ENCODE measurements at places on chromosomes 6 and 20.

DNA sequence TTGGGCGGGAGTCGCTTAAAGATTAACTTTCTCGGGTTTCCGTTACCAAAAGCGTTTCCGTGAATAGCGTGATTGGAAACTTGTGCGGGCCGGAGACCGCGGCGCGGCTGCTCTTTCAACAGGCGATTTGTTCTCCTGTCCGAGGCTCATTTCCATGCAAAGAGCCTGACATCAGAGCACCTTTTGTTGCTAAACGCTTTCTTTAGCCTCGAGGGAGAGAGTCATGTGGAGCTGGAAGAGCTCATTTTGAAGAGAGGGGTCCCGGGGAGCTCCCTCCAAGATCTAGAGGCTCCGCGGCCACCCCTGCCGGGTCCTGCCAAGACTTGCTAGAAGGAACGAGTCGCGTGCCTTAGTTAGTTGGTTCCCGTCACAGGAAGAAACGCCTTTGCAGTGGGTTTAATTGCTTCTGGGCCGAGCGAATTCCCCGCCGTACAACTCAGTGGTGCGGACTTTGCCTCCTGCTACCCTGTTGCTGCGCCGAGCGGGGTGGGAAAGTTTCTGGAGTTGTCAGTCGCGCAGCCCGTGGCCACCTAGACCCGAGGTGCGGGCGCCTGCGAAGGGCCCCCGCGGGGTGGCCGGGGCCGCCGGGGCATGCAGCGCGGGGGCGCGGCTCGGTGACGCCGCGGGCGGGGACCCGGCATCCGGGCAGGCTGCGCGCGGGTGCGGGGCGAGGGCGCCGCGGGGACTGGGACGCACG, at the start of gene SASH1:
TSS of gene SASH1 (plus strand) at position 489 of the 697 bp plus-strand sequence. CDS start 230 bp downstream, outside the sequence.
- peak; percentile 33 for DNase-seq

- no peak for DNase-seq
Measured at GRCh38 chr6:96202571-96202970, 186.8 kb downstream of the FUT9 start.

- no peak for DNase-seq
Measured at GRCh38 chr20:17479063-17479657, 52.0 kb downstream of the BFSP1 start.

GRCh38 chr20:63979557-63980316, at the start of gene SAMD10:
SAMD10 (minus strand) TSS chr20:63979642; CDS start chr20:63979467, 175 bp downstream.
- peak; percentile 72 for DNase-seq

DNA sequence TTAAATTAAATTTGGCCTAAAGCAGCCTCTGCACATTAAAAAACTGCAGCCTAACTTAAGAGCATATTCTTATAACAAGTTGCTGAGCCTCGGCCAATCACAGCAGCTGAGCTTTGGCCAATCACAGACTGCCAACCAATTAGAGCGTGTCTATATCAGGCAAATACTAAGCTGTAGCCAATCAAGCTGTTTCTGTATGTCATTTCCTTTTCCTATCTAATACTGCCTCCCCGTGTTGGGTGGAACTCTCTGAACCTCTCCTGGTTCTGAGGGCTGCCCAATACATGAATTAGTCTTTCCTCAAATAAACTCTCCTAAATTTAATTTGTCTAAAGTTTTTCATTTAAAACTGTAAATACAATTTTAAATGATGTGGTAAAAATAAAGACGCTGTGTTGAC, 3.9 kb upstream of the TMEM244 start:
- no peak for DNase-seq

GRCh38 chr6:41273714-41274113, 12.8 kb downstream of the TREM1 start:
- no peak for DNase-seq

- DNase-seq = no peak
Measured at GRCh38 chr6:134826889-134827737, 122.8 kb downstream of the ALDH8A1 start.

- no peak for DNase-seq
Measured at GRCh38 chr6:74932232-74932888, 273.5 kb downstream of the COL12A1 start.

DNA sequence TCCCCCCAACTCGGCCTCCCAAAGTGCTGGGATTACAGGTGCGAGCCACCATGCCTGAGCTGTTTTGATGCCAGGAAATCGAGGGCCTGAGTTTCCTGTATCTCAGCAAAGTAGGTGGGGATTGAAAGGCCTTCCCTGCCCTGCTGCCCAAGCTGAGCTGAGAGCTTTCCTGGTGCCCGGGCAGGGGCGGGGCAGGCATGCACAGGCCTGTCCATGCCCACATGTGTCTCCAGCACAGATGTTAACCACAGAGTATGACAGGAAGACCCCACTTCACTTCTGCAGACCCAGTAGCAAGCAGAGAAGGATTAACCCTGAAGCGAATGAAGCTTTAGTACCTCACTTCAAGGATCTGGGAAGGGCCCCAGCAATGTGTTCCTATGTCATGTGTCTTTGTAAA, 66.0 kb downstream of the GPR6 start:
- no peak for DNase-seq

- DNase-seq = no peak
Measured at GRCh38 chr6:135146162-135146934, 34.8 kb upstream of the MYB start.

DNA sequence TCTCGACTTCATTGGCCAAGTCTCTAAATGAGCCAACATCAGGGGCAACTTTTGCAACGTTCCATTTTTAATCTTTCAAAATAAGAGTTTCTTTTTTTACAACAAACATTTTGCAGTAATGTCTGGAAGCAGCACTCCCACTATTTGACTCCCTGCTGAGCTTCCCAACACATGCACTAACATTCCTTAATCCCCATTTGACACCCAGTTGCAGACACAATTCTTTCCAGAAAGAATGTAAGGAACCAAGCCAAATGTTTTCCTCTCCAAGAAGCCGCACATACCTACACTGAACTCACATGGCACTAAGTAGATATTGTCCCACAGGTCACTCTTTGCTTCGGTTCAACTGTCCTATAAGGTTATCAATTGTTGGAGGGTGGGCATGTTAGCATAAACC, 165.6 kb downstream of the GRM1 start:
- DNase-seq = no peak

DNA sequence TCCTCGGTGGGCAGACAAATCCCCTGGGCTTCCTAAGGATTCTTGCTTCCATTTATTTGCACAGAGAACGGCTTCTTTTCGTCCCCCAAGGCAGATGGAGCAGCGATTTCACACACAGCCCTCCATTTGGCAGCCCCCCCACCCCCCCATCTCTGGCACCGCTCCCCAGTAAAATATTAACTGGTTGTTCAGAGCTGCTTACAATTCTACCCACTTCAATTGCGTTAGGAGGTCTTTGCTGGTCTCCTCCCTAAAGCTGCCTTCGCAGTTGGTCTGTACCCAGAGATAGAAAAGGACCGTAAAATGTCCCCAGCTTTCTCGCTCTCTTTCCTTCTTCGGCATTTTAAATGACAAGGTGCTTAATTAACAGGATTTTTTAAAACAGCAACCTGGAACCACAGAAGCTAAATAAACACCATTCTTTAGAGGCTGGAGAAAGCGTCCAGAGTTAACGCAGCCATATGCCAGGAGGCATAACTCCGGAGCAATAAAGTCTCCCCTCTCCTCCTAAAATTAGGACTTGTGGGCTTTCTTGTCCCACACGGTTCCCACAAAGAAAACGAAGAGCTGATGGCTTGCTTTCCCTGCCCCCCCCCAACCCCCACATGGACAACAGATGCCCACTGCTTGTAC, 1.7 kb upstream of the ZMYND8 start:
- DNase-seq = no peak

DNA sequence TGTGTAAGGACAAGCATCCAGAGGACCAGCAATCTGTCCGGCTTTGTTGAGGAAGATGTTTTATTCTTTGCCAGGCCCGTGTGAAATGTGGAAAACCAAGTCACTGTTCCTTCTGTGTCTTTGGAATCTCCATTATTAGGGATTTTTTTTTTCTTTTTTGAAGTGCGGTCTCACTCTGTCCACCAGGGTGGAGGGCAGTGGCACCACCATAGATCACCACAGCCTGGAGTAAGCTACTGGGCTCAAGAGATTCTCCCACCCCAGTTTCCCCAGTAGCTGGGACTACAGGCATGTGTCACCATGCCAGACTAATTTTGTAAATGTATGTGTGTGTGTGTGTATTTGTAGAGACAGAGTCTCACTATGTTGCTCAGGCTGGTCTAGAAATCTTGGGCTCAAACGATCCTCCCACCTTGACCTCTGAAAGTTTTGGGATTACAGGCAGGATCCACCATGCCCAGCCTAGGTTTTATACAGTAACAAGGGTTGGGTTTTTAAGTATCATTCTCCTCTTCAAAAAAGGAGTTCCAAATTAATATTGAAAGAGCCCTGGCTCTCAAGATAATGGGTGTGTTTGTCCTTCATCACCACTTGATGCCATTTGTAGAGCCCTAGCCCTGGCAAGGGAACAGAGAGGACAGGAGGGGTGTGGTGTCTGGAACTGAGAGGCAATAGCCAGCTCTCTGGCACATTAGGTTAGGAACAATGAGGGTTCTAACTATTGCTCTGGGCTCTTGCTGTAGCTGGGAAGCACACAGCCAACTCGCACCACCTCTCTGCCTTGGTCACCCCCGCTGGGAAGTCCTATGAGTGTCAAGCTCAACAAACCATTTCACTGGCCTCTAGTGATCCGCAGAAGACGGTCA, 3.1 kb downstream of the LAMP5 start:
- no peak for DNase-seq

- DNase-seq = peak; percentile 73
Measured at GRCh38 chr6:15464211-15464725, 198.6 kb downstream of the DTNBP1 start.

- peak; percentile 13 for DNase-seq
Measured at GRCh38 chr6:34149831-34150400, 4.0 kb upstream of the GRM4 start.

DNA sequence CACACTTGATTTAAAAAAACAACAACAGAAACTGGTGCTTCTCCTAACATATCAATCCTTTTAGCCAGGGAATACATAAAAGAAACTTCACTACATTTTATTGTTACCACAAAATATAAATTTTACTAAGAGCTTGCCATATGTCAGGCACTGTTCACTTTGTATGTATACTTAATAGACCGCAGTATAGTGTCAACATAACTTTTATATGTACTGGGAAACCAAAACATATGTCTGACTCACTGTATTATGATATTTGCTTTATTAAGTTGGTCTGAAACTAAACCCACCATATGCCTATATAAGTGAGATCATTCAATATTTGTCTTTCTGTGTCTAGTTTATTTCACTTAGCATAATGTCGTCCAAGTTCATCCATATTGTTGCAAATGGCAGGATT, 108.4 kb downstream of the KLHL32 start:
- DNase-seq = no peak

GRCh38 chr20:31934968-31935764, 16.7 kb downstream of the PDRG1 start:
- no peak for DNase-seq

DNA sequence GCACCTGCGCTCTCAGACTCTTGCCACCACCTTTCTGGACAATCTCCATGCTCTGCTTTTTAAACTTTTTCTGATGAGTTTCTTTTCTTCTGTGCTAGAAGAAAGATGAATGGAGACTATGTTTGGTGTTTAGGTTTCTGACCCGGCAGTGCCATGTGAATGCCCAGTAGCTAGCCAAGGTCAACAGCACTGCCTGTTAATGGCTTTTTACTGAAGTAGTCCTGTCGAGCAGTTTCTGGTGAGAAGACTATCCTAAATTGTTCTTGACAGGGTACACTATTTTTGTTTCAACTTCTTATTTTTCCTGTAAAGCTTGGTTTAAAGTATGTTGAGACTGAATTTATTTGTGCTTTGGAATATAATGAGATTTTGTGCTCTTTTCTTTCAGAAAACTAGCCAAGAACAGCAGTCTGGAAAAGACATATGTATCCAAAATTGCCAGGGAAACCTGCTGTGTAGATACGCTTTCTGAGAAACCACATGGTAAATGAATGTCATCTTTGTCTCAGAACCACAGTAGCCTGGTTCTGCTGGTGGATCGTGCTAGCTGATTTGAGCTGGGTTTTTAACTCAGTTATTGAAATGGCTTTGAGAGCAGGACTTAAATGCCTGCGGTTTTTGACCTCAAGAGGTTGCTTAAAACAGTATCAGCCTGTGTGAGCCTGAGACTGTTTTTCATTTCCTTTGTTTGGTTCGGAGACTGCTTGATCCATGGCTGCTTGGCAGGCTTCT, 48.1 kb downstream of the KCNS1 start:
- DNase-seq = peak; percentile 37

- DNase-seq = peak; percentile 34
Measured at GRCh38 chr6:130202782-130203181, 20.0 kb downstream of the SAMD3 start.

GRCh38 chr6:72219536-72219935, 333.2 kb downstream of the RIMS1 start:
- no peak for DNase-seq

DNA sequence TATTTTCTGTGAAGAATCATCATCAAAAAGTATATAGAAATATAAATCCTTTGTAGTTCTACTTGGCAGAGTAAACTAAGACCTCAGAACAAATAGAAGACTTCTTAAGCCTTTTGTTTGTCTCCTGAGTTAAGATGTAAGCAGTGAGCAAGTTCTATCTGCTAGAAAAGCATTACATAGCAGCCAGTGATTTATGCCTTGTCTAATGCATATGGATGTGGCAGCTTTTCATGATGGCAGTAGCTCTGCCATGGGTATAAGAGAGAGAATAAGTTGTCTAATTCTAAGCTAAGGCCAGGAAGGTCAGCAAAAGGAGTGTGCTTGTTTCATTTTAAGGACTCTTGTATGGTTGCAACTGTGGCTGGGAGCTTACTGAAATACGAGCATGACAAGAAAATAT, 920.2 kb downstream of the GRIK2 start:
- DNase-seq = no peak

DNA sequence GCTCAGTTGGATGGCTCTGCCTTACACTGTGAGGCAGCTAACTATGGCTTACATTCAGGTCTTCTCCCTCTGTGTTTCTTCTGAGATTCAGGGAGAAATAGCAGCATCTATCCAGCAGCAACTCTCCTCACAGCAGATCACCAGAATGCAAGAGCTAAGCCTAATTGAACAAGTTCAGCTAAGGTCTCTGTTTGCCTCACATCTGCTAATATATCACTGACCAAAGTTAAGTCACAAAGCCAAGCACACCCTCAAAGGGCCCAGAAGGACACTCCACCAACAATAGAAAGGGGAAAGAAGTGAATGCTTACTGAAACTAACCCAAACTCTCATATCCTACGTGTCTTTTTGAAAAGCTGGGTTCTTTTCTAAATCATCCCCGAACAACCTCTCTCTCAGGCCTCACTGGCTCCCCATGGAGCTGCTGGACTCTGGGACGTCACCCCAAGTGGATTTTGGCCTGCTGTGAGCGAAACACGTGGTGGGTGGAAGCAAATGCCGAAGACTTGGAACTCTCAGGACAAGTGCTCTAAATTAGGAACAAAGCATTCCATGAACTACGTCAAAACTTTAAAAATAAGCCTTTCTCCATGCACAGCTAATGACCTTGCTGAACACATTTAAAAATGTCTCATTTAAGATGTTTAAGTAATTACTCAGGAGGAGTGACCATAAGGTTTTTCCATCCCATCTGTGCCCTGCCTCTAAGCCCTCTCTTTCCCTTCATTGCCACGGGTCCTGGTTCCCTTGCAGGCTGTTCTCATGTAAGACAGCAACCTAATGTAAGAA, 167.5 kb upstream of the PLCB4 start:
- no peak for DNase-seq

- no peak for DNase-seq
Measured at GRCh38 chr6:89085409-89086205, 5.1 kb downstream of the PNRC1 start.

GRCh38 chr6:162684961-162685360, 42.6 kb downstream of the PRKN start:
- DNase-seq = no peak
